ENCODE measurements at places on chromosomes 2 and 18.

DNA sequence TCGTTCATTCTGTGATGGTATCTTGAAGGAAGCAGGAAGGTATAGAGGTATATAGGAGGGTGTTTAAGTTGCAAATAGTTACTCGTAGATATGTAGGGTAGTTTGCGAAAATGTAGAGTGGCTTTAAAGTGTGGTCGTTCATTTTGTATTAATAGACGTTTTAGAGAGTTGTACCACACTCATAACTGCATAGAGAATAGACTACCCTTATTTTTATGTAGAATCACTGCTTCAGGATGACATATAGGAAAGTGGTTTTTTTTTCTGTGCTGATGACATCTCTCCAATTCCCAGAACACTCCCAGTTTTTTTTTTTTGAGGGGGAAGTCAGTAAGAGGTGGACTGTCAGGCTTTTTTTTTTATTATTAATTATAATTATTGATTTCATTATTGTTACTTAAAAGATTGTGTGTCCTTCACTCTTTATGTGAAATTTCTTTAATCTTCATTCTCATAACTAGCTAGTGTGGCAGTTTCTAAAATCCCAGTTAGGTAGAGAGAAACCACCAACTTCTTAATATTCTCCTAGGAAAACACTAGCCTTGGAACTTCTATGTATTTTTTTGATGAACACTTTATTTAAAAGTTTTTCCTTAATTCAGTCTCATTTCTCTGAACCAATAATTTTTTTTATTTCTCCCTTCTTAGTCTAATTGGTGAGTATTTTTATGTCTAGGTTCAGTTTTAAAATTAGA is 1.5 kb downstream of the ACTR3 start:
- DNase-seq = no peak

DNA sequence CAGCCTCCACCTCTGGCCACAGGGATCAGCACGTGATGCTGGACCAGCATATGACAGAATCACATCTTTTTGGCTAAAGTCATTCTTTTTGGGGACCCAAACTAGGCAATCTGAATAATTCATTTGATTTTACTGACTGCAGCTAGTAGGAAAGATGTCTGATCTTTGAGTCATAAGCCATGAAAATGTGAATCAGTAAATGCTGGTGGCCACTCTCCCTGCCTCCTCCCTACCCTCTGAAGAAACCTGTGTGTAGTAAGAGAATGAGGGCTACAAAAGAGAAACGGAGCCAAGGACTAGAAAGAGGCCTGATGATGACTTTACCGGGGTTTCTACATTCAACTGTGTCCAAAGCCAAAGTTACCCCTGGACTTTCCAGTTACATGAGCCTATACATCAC is 10.1 kb upstream of the LRPPRC start:
- DNase-seq = no peak

GRCh38 chr2:175251425-175252041 is 70.0 kb upstream of the ATP5MC3 start:
- DNase-seq = no peak

DNA sequence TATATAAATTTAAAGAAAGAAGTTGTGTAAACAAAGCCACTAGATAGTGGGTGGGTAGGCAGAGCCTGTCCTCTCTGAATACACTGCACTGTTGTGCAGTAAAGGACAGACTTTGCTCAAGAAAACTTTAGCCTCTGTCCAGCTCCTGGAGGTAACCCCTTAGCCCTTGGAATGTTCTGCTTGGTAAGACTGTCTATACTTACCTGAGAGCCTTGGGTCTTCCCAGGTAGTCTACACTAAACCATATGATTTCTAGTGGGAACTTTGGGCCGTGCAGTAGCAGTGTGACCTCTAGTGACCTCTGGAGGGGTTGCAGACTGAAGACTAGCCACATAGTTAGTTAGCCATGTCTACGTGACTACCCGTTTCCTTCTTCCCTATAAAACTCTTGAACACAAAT is 678.3 kb upstream of the NRXN1 start:
- DNase-seq = no peak

GRCh38 chr2:84701880-84702279 is 179.0 kb downstream of the TRABD2A start:
- peak; percentile 77 for DNase-seq

- DNase-seq = no peak
Observed at GRCh38 chr2:224751996-224752698, 36.0 kb upstream of the CCDC195 start.

DNA sequence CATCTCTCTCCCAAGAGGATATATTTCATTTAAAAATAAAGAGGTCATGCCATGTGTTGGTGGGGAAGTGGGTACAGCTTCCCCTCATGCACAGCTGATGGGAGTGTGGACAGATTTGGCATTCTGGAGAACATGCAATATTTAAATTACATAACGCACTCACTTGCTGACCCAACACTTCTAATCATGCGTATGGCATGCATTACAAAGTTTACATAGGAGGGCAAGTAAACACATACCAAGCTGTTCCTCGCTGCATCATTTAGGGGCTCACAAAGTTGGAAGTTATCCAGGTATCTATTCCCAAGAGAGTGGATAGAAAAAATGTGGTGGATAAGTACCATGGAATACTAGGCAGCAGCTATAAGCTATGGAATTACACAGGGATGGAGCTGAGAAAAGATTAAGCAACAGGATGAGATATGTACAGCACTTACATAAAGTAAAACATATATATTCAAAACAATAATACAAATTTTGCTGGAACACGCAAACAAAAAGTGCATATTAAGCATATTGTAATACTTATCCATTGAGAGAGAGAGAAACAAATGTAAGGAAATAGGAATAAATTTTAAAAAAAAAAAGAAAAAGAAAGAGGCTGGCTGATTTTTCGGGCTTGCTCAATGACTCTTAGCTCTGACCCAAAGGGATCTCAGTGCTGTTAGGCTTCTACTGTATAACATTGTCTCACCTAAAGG is 11.0 kb downstream of the CYP1B1 start:
- no peak for DNase-seq

DNA sequence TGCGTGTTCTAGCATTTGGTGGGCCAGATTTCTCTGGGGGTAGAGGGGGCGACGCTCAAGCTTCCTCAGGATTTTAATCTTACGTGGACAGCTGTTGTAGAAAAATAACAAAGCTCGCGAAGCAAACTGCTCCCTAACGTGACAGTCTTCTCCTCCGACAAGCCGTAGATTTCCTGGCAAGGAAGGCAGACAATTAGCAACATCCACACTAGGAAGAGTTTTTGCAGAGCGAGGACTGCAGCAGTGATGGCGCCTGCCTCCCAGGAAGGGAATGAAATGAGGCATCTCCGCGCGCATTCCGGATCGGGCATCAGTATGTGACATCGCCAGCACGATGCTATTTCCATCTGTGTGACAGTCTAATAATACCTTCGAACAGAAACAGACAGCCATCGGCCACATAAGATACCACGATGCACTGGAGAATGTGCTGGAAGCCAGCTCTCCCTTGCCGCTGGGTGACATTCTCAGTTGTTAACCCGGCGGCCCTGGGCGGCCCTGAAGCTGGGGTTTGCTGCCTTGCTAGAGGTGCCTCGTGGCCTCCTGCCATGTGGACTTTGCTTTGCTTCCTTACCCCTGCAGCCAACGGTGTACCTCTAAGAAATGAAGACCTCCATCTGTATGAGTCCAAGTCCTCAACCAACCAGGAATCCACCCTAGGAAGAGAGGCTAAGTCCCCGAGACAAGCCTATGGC is 101.8 kb upstream of the AGAP1 start:
- DNase-seq = no peak

DNA sequence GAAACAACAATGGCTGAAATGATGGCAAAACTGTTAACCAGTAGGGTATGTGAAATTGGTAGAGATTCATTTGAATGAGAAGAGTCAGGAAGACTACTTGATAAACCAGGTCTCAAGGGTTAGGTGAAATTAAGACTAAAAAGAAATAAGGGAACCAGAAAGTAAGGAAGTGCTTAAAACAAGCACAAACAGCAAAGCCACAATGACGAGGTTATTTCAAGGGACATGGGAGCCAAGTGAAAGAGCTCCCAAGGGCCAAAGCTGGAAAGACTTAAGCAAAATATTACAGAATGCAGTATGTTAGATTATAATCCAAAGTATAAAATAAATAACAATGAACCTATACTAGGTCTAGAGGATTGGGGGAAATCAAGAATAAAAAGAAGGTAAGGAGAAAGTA is 19.3 kb upstream of the CD302 start:
- no peak for DNase-seq

- DNase-seq = no peak
Observed at GRCh38 chr2:226452768-226453167, 346.9 kb downstream of the IRS1 start.

DNA sequence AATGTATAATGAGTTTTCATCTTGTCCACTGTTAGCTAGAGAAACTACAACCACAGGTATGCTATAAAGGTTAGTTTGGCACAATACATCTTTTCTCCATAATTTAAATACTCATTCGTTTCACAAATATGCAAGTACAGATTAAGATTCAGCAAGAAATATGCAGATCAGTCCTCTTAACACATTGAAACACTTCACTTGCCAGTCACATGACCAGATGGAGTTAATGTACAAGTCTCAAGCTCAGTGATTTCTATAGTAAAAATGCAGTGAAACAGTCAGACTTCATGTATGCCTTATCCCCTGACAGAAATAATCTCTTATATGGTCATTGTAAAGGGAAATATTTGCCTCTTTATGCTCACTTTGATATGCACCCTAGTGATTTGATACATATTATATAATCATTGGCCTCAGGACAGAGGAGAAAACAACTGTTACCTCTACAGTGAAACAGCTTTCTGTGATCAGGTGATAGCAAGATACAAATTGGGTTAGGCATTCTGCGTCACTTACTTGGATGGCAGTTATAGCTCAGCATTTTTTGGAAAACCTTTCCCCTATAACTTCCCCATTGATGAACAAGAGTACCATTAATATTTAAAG is 104.6 kb downstream of the TCF4 start:
- no peak for DNase-seq

All from NCI-H226 (cell line).